ENCODE measurements at places on chromosomes 16 and 17. TPM values are rescaled to one million over a fixed set of nuclear protein-coding genes. Genes with fewer than 3 reads are reported as not detected.

GRCh38 chr17:34673995-34674890, 94.9 kb downstream of the TMEM132E start:
- H3K4me3 ChIP-seq, result no peak overlapping the region
- DNase-seq, result no peak

- H3K27me3 ChIP-seq, result no peaks in the 10 kb centered on the region
- H3K36me3 ChIP-seq, result no peaks in the 10 kb centered on the region
- no peak overlapping the region for H3K27ac ChIP-seq
Observed at GRCh38 chr16:23131931-23132621, 17.2 kb downstream of the USP31 start.

- no peaks in the 10 kb centered on the region for H3K36me3 ChIP-seq
- peaks cover 47% of the 10 kb centered on the region for H3K4me1 ChIP-seq
- H3K27me3 ChIP-seq, result no peaks in the 10 kb centered on the region
- H3K27ac ChIP-seq, result no peak overlapping the region
- no peak for DNase-seq
Observed at GRCh38 chr16:46828943-46829342, 2.0 kb downstream of the C16orf87 start.

DNA sequence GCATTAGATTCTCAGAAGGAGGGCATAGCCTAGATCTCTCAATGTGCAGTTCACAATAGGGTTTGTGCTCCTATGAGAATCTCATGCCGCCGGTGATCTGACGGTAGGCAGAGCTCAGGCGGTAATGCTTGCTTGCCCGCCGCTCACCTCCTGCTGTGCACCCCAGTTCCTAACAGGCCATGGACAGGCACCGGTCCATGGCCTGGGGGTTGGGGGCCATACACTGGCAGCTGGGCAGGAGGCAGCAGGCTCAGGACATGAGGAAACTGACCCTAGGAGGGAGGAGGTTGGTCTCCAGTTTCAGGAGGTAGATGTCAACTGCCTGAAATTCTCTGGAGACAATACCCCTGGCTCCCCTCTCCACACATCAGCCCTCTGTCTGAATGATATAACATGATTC, 245.0 kb upstream of the CACNG5 start:
- no peak overlapping the region for H3K4me3 ChIP-seq
- peaks cover 5% of the 10 kb centered on the region for H3K4me1 ChIP-seq
- DNase-seq, result no peak
- H3K27ac ChIP-seq, result no peak overlapping the region

- DNase-seq, result no peak
- H3K27ac ChIP-seq, result no peak overlapping the region
- no peak overlapping the region for H3K4me3 ChIP-seq
- H3K4me1 ChIP-seq, result no peaks in the 10 kb centered on the region
- H3K27me3 ChIP-seq, result no peaks in the 10 kb centered on the region
Observed at GRCh38 chr17:14058051-14058450, 11.3 kb upstream of the COX10 start.

DNA sequence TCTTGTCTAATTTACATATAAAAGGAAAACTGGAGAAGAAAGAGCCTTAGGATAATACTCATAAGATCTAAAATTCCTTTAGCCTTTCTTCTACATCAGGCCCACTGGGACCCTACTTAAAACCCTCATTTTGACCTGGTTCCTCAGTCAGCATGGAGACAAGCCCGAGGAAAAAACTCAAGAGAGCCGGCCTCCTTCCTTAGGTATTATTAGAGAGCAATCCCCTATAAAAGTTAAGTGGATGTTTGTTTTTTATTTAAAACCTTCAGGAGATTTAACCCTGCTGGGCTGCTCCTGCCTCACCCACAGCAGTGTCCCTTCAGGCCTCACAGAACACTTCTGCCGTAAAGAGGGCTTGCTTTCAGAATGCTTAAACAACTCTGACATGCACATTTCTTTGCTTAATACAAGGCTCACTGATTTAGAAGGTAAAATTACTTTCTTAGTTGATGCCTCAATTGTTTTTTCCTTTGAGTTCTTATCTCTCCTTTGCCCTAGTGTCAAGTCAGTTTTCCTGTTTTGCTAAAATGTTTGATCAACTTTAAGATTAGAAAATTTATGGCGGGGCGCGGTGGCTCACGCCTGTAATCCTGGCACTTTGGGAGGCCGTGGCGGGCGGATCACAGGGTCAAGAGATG, 145.6 kb upstream of the TBX2 start:
- no peak for DNase-seq
- H3K27ac ChIP-seq, result no peak overlapping the region
- H3K4me3 ChIP-seq, result no peak overlapping the region
- H3K4me1 ChIP-seq, result no peaks in the 10 kb centered on the region
- no peaks in the 10 kb centered on the region for H3K36me3 ChIP-seq
- no peaks in the 10 kb centered on the region for H3K27me3 ChIP-seq

The NFATC3 gene
- total RNA-seq, result 127 TPM

GRCh38 chr16:72952811-72953271, 95.1 kb downstream of the ZFHX3 start:
- no peaks in the 10 kb centered on the region for H3K4me1 ChIP-seq
- H3K27me3 ChIP-seq, result no peaks in the 10 kb centered on the region
- no peaks in the 10 kb centered on the region for H3K36me3 ChIP-seq
- no peak for DNase-seq
- no peak overlapping the region for H3K27ac ChIP-seq

GRCh38 chr16:7546948-7547347, 214.3 kb downstream of the RBFOX1 start:
- H3K27me3 ChIP-seq, result no peaks in the 10 kb centered on the region
- no peak for DNase-seq
- no peaks in the 10 kb centered on the region for H3K36me3 ChIP-seq
- H3K27ac ChIP-seq, result no peak overlapping the region
- H3K4me3 ChIP-seq, result no peak overlapping the region

The AGRP gene
- total RNA-seq, result not detected

GRCh38 chr16:88550246-88550661, 19.9 kb upstream of the ZC3H18 start:
- no peaks in the 10 kb centered on the region for H3K36me3 ChIP-seq
- DNase-seq, result no peak
- H3K4me1 ChIP-seq, result peaks cover 12% of the 10 kb centered on the region
- no peaks in the 10 kb centered on the region for H3K27me3 ChIP-seq

DNA sequence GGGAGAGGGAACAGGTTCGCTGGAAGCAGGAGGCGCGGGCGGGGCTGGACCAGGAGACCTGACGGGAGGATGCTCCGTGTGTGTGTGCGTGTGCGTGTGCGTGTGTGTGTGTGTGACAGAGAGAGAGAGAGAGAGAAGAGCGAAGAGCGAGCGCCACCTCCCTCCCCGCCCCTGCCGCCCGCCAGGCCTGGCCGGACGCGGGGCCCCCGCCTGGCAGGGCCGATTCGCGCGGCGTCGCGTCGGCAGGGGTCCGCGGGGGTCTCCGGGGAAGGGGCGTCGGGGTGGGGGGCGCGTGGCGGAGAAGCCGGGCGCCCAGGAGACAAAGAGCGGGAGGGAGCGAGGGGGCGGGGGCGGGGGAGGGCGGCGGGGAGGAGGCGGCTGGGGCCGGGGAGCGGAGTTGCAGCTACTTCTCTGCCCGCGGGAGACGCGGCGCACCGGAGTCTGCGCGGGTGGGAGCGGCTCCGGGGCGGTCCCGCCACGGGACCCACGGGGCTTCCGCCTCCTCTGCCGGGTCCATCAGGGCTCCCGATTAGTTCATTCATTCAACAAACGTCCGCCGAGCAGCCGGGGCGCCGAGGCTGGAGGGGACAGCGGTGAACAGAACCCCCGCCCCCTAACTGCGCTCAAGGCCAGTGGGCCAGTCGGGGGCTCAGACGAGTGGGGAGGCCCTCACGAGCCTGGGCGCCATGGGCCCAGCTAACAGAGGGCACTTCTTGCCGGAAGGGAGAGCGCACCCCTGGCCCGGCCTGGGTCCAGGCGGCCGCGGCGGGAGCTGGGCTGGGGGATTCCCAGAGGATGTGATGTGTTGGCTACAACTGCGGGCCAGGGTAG, at the start of gene SAMD14:
TSS of gene SAMD14 (minus strand) at position 433 of the 831 bp plus-strand sequence. CDS start 5,201 bp downstream, outside the sequence.
- peaks cover 6% of the 10 kb centered on the region for H3K36me3 ChIP-seq
- H3K27me3 ChIP-seq, result peaks cover 6% of the 10 kb centered on the region
- H3K27ac ChIP-seq, result no peak within 1 kb of the TSS

- H3K36me3 ChIP-seq, result no peaks in the 10 kb centered on the region
- no peaks in the 10 kb centered on the region for H3K4me1 ChIP-seq
- no peak overlapping the region for H3K4me3 ChIP-seq
- no peak overlapping the region for H3K27ac ChIP-seq
- DNase-seq, result peak; percentile 44
Observed at GRCh38 chr17:64736804-64737492, 74.8 kb upstream of the SMURF2 start.

The KRT24 gene
- total RNA-seq, result not detected

DNA sequence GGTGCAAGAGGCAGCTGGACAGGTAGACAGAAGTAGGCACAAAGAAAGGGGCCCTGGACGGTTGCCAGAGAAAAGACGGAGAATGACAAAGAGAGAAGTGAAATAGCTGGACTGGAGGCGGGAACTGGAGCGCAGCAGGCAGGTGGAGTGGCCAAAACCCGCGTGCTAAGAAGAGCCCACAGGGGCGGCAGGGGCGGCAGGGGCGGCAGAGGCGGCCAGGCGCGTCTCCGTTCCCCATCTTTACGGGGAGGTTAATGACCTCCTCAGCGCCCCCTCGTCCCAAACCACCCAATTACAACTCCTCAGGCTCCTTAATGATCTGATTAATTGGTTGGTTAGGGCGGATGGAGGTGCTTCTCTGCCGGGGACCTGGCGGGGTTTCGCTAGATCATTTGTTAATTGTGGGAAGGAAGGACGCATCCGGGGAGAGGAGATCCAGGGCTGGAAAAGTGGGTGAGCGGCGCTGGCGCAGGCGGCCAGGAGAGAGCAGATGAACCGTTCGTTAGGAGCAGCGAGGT, 15.4 kb upstream of the HOXB9 start:
- H3K27ac ChIP-seq, result no peak overlapping the region
- no peak overlapping the region for H3K4me3 ChIP-seq
- peaks cover 11% of the 10 kb centered on the region for H3K4me1 ChIP-seq
- no peak for DNase-seq
- peaks cover 61% of the 10 kb centered on the region for H3K27me3 ChIP-seq

GRCh38 chr16:11791144-11791828, 5.8 kb downstream of the ZC3H7A start:
- no peak overlapping the region for H3K4me3 ChIP-seq
- peaks cover 4% of the 10 kb centered on the region for H3K36me3 ChIP-seq
- H3K27me3 ChIP-seq, result no peaks in the 10 kb centered on the region
- peaks cover 89% of the 10 kb centered on the region for H3K4me1 ChIP-seq

Measured in CD4-positive, alpha-beta memory T cell (primary cell).